ENCODE measurements at places on chromosomes 3 and 15.

- no peak for DNase-seq
These were observed 8.3 kb downstream of the BCL6 start for GRCh38 chr3:187737006-187737367.

DNA sequence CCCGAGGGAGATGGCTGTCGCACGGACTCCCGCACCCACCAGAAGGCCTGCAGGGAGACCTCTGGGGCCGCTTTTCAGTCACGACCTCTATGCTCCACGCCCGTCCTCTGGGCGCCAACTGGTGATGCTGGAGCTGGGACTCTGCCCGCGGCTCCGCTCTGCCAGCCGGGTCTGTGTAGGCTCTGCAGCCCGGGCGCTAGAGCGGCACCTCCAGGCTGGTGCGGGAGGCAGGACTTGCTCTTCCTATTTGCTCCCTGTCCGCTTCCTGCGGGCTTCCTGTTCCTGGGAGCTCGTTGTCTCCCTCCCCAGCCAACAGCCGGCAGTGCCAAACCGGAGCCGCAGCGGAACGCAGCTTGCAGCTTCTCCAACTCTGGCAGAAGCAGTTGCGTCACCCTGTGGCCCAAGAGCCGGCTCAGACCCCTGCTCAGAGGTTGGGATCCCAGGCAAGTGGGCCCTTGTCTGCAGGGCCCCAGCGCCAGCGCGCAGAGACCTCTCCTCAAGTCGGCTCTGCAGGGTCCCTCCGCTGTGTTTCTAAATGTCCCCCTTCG, 285.9 kb downstream of the XXYLT1 start:
- no peak for DNase-seq

GRCh38 chr15:82730022-82730530, 20.4 kb upstream of the AP3B2 start:
- no peak for DNase-seq

GRCh38 chr3:78565712-78566111, 1202.1 kb downstream of the ROBO1 start:
- DNase-seq: no peak

DNA sequence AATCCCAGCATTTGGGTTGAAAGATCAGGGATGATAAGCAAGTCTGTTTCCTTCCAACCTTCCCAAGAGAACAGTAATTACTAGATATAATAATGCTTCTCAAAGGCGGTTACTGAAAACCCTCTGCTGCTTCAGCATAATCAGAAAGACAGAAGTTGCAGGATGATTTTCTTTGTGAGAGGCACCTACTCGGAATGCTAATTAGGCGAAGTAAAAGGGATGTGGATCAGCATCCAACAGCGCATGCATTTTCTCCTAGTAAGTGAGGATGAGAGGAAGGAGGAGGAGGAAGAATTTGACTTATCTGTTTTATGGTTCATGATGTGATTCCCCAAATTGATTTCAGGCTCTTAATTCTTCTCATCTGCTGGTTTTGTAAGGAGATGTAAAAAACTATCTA, 118.0 kb downstream of the CACNA2D3 start:
- no peak for DNase-seq

DNA sequence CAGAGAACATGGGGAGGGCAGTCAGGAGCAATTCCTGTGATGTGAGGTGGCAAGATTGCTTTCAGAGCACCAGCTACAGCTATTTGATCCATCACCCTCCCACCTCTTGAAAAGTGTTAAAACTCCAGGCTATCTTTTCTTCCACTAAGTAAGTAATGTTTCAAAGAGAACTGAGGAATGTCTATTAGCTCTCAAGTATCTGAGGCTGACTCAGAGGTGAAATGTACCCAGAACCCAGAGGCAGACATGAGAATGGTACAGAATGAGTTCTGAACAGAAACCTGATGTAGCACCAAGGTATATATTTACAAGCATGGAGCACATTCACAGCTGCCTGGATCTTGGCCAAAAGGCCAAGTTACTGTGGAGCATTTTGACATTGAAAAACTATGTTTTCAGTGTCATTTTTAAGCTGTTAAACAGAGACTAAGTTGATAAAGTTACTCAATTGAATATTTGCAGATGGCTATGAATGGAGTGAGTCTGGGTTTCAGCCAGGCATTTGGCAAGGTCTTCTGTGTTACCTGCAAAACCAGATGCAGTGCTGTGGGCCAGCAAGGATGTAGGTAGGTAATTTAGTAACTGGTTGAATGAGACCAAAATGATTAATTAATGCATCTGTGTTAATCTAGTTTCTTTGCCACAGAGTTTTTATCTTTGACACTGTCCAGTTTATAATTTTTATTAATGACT, 227.7 kb upstream of the CD96 start:
- DNase-seq: no peak

- DNase-seq: no peak
These were observed 68.2 kb downstream of the AAGAB start for GRCh38 chr15:67186226-67186649.

GRCh38 chr3:157423337-157423736, 13.3 kb upstream of the PTX3 start:
- no peak for DNase-seq

GRCh38 chr3:60085649-60086048, 1035.8 kb upstream of the CFAP20DC start:
- no peak for DNase-seq

- no peak for DNase-seq
These were observed 82.6 kb upstream of the MYZAP start for GRCh38 chr15:57509126-57509525.

DNA sequence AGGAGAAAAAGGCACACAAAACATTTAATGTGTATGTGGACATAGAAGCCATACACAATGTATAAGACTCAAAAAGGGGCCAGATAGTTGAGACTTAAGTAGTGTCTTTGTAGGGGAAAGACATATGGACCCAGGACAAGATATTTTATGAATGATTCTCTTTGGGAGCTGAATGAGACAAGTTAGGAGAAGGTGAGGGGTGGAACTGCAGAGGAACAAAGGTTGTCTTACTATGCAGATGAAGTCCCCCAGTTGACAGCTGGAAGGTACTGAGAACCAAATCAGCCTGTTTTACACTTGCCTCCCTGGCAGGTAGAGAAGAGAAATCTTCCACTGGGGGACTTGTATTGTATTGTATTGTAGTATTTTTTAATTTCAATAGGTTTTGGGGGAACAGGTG, 14.9 kb upstream of the GCNT3 start:
- DNase-seq: no peak

DNA sequence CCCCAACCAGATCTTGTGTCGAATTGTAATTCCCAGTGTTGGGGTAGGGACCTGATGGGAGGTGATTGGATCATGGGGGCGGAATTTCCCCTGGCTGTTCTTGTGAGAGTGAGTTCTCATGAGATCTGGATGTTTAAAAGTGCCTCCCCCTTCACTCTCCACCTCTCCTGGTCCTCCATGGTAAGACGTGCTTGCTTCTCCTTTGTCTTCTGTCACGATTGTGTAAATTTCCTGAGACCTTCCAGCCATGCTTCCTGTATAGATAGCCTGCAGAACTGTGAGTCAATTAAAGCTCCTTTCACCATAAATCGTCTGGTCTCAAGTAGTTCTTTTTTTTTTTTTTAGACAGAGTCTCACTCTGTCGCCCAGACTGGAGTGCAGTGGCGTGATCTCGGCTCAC, 42.3 kb downstream of the NR1D2 start:
- no peak for DNase-seq

GRCh38 chr3:60017631-60018030, 967.8 kb upstream of the CFAP20DC start:
- no peak for DNase-seq

GRCh38 chr3:39639344-39640236, 169.8 kb upstream of the MYRIP start:
- no peak for DNase-seq

- no peak for DNase-seq
These were observed 102.9 kb downstream of the PDZRN3 start for GRCh38 chr3:73521734-73522336.

- no peak for DNase-seq
These were observed 367.3 kb downstream of the EPHA6 start for GRCh38 chr3:97181704-97182103.

- no peak for DNase-seq
These were observed 130.5 kb upstream of the MCTP2 start for GRCh38 chr15:94100863-94101262.

GRCh38 chr15:51283026-51283425, 55.4 kb downstream of the CYP19A1 start:
- no peak for DNase-seq

- no peak for DNase-seq
These were observed 73.7 kb downstream of the DNAJB8 start for GRCh38 chr3:128392818-128393544.

GRCh38 chr3:53694666-53695323, 151.4 kb downstream of the CHDH start:
- DNase-seq: no peak

GRCh38 chr3:149812165-149812605, 830 bp upstream of the RNF13 start:
- DNase-seq: no peak

GRCh38 chr15:74423431-74424257, 10.1 kb downstream of the SEMA7A start:
- no peak for DNase-seq

GRCh38 chr3:127889461-127889863, 25.6 kb upstream of the KBTBD12 start:
- DNase-seq: no peak

GRCh38 chr3:126117786-126118185, 33.9 kb upstream of the SLC41A3 start:
- DNase-seq: no peak

GRCh38 chr15:62821384-62822131, 221.0 kb upstream of the TPM1 start:
- no peak for DNase-seq

DNA sequence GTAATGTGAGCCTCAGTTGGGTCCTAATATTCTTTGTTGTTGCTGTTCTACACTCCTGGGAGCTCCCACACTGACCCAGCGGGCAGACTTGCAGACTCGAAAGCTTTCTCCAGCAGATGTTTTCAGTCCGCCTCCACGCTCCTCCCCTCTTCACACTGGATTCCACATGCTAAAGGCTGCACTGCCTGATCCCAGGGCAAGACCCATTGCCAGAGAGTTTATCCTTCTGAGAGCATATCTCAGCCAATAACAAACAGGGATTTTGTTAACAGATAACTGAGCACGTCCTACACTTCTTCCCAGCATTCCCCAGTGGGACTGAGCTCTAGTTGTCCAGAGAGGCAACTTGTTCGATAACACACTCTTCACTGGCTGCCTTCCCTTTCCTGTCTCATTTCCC, 8.0 kb upstream of the COL6A6 start:
- no peak for DNase-seq

DNA sequence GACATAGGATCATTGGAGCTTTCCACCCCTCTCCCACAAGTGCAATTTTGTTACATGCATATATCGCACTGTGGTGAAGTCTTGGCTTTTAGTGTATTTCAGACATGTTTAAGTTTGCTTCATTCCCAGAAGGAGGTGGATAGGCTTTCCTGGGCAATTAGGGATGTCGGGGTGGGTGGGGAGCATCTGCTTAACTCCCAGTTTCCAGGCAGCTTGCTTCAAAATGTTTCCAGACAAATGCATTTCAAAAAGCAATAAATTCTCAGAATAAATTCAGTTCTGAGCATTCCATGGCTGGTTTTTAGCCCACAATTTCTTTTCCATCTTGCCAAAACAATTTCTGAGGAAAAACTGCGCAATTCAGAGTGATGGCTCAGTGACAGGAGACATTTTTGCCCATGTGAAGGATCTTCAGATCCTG, 227.7 kb upstream of the ZPLD1 start:
- no peak for DNase-seq

DNA sequence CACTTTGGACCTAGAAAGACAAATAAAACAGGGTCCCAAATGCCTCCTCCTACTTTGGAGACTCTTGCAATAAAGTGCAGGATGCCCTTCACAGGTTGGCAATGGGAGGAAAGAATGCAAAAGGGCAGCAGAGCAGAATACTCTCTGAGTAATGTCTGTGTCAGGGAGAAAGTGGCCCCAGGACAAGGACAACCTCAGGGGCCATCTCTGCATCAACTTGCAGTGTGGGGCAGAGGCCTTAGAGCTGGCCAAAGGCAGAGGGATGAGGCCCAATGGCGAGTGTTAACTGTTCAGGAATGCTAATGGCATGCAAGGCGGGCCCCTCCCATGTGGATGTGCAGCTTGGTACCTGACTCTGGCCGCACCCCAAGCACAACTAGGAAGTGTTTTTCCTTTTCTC, 8.4 kb downstream of the UPK1B start:
- no peak for DNase-seq

DNA sequence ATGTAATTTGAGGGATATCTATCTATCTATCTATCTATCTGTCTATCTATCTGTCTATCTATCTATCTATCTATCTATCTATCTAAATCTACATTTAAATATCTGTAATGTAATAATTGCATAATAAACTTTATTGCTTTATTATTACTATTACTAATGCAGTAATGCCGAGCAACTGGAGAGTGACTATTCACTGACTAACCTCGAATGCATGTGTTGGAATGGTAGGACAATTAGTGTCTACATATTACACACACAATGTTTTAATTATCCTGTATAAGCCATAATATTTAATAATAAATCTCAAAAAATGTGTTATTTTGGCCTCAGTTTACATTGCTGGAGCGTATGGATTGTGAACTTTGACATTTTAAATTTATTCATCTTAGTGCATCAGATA, 25.2 kb upstream of the CNTN3 start:
- no peak for DNase-seq

- no peak for DNase-seq
These were observed 53.3 kb upstream of the NR2C2 start for GRCh38 chr3:14894085-14894484.

- no peak for DNase-seq
These were observed 123.4 kb downstream of the SATB1 start for GRCh38 chr3:18301781-18302180.

DNA sequence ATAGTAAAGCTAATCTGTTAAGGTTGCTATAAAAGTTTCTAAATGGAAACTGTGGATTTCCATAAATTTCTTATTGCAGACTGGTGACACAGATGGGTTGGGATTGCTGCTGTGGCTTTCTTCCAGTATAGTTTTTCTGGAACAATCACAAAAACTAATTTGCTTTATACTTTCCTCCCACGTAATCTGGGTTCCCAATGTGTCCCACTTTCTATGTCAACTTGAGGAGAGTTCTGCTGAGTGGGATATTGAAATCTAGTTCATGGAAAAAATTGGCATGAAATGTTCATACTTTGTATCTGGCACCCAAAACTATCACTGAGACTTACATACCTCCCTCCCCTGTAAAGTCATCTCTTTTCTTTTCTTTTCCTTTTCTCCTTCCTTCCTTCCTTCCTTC, 126.8 kb downstream of the TGFBR2 start:
- no peak for DNase-seq

DNA sequence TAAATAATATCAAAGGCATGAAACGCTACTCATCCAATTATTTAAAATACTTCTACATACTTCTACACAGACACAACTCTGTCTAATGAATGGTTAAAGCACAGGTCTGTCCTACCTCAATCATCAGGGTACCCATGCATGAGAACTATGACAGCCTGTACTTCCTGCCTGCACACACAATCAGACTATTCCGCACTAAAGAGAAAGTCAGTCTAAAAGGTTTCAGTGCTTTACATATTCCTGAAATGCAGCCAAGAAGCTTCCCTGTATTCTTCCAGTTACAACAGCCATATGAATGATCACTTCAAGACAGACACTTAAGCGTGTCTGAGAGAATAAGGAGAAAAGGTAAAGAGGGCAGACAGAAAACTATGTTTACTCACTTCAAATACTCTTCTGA, 58.8 kb downstream of the TUBGCP4 start:
- no peak for DNase-seq

Data from T follicular helper cell (primary cell).